ENCODE measurements at places on chromosomes 1 and 21.

DNA sequence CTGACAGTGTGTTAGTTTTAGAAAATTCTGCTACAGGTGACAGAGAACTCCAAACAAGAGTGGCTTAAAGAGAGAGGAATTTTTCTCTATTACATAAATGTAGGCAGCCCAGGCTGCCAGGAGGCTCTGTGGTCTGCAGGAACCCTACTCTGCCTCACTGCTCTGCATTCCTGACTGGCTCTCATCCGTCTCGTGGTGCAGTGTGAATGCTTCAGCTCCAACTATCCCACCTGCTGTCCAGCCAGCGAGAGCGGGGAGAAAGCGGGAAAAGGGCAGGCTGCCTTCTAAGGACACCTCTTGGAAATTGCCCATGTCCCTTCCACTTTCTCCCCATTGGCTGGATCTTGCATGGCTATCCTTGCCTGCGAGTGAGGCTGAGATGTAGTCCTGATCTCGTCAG, 131.3 kb downstream of the PEX14 start:
- DNase-seq: no peak

- no peak for DNase-seq
These were observed 58.2 kb downstream of the BCAR3 start for GRCh38 chr1:93623436-93623835.

DNA sequence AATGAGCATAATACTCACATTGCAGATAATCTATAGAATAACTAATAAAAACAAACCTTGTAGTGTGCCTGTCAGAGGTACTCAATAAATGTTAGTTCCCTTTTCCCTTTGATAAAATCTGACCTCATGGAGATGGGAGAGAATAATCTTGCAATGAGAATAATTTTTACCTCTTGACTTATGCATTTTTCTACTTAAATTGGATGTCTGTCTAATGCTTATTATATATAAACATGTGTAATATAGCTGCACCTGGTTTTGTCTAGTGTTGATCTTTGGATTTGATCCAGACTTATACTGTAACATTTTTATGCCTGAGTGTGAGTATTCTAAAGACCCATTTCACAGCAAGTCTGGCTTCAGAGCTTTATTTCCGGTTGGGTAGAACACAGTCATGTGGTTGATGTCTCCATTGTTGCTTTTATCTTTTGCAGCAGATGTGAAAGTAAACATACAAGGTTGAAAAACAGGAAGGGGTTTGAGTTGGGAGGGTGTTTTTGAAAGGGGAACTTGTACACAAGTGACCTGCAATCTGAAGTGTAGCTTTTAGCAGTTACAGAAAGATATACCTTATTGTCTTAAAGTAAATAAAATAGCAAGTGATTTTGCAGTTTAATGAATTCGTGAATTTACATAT, 12.4 kb downstream of the EPB41 start:
- DNase-seq: no peak

DNA sequence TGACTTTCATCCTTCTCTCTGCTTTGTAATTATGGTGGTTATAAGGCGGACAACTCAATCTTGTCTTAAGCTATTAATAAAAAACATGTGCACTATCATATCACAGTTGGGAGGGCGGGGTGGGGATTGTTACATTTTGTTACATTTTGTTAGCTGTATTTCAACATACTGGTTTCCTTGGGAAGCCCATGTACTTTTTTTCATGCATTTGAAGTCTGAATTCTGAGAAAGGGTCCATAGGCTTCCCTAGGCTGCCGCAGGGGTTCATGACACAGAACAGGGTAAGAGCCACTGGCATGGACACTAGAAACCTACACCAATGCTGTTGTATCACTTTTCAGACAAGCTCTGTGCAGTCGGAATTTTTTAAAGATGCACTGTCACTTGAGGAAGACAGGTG, 178.8 kb downstream of the ETS2 start:
- DNase-seq: no peak

GRCh38 chr1:218867941-218868626, 305.6 kb upstream of the LYPLAL1 start:
- no peak for DNase-seq

GRCh38 chr1:100736746-100737145, 17.2 kb downstream of the VCAM1 start:
- DNase-seq: no peak

GRCh38 chr1:10843697-10844096, 47.3 kb upstream of the CASZ1 start:
- no peak for DNase-seq

- no peak for DNase-seq
These were observed 600.9 kb downstream of the SMYD3 start for GRCh38 chr1:245906207-245906606.

DNA sequence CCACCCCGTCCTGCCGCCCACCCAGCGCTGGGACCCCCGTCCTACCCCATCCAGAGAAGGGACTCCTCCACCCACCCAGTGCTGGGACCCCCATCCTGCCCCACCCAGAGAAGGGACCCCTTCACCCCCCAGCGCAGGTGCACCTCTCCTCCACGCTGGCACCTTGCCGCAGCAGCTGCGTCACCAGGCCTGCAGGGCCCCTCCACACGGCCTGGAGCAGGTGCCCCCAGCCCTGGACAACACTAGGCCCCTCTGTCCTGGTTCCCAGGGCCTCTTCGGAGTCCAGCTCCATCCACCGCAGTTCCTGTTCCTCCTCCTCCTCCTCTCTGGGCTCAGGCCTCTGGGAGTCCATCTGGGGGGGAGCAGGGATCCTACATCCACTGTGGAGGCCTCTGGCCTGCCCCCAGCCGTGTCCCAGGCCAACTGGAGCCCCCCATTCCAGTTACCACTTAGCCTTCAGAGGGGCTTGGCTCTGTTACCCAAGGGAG, 378 bp downstream of the ANKRD65 start:
- DNase-seq: no peak

DNA sequence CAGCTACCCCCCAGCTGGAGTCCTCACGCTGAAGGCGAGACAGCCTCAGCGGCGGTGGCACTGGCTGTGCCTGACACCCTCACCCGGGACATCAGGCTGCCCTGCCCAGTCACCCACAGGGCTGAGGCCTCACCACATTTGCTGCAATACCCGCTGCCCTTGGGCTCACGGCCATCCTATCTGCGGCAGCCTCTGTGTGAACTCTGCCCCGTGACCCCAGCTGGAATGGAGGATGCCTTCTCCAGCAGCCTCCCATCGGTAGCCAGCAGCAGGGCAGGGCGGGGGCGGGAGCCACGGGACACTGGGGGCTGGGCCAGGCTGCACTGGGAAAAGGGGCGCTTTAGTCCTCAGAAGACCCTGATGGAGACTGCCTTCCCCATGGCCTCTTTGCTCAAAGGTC, 112.4 kb upstream of the ZBTB40 start:
- no peak for DNase-seq

DNA sequence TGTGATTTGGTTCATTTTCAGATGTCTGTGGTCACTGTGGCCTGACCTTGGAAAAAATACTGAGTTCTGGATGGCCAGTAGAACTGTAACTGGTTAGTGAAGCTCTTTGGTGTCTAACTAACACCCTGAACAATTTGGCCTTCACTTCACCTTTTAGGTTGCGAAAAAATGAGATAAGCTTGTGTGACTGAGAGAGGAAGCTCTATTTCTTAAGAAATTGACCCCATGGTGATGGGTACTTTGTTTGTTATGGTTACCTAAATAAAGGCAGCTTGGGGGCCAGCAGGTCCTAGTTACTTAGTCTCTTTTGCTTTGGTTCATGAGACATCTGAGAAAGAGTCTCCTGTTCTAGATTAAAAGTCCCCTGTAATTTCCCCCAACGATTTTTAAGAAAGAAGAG, 181.6 kb downstream of the ZNF326 start:
- DNase-seq: no peak

DNA sequence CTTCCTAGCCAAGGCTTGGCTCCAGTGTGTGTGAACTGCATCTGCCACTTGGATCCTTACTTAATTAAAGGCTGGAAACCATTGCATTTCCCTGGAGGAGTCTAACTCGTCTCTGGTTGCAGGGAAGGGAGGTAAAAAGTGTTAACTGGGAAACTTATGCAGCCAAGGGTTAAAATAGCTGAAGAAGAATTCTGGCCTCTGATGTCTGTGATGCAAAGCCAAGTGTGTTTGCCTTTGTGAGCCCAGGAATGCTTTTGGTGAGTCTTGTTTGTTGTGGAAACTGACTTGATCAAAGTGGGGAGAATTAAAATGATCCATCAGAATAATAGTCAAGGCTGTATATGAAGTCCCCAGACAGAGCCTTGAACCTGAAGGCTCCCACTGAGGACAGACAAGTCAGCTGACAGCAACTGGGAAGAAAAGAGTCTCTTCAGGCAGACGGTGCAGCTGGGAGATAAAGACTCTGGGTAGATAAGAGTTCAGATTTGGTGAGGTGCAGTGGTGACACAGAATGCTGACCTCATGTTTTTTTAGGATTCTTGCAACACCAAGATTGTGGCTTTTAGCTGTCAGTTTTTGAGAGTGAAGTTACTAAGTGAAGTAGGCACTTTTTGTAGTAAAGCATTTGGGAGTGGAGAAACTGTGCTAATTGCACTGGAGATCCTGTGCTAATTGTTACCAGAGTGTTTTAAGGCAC, 59.5 kb upstream of the WLS start:
- DNase-seq: no peak

DNA sequence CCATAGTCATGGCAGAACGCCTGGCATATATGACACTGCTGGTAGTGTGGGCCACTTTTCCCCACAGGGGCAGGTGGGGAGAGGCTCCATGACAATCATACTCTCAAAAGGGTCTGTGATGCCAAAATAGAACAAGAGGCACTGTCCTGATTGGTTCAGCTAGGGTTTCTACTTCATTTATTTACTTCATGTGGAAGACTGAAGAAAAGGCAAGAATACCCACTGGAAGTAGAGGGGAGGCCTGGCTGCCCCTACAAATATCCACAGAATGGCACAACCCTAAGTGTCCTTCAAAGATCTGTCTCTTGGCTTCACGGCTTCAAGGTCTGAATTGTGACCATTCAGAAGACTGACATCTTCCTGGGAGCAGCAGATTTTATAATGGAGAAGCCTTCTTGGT, 4.5 kb upstream of the SFT2D2 start:
- no peak for DNase-seq

DNA sequence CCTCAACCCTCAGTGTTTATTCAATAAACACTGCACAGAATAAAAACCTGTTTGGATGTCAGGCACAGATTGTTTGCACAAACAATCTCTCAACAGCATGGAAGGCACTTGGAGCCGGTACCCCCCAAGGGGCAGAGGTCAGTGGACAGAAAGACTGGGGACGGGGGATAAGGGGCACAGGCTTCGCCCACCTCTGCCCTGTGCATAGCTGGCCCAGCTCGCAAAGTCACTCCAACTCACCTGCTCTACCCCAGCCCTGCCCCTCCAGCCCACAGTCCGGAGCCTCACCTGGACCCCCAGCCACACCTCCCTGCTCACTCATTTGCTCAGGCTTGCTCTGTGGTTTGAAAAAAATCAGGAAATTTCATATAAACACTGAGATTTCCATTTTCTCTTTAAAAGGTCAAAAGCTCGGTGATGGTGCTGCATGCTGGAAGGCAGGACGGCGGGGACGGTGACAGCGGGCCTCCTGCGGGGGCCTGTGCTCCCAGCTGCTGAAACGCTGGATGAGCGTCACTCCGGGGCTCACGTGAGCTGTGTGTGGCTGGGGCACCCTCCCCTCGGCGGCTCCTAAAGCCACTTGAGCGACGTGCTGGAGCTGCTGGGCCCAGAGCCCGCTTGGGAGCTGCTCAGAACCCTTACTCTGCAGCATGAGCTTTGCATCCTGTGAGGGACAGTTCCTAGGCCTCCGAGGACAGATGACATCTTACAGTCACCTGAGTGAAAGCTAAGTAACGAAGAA, 54.5 kb downstream of the PRDM15 start:
- no peak for DNase-seq

GRCh38 chr1:119451158-119451557, 36.2 kb downstream of the HSD3B2 start:
- no peak for DNase-seq

GRCh38 chr21:25903607-25904006, 168.8 kb downstream of the GABPA start:
- DNase-seq: no peak

DNA sequence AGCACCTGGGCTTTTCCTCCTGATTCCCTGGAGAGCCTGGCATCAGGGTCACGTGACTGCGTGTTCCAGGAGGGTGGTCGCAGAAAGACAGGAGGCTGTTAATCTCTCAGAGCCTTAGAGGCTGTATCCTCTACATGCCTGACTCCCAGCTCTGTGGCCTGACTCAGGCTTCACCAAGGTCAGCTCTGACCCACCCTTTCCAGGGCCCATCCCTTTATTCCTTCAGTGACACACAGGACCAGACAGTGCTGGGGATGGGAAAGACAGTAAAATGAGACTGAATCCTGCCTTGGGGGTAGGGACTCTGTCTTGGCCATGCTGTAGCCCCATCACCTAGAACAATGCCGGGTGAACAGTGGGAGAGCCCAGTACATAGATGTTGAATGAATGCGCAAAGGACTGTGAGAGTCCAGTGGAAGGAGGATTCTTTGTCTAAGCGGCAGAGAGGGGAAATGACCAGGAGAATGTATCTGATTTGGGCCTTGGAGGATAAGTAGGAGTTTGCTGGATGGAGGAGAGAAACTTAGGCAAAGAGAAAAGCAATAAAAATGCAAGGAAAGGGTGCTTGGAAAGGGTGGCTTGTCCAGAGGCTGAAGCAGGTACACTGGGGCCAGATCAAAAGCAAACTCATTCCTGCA, 33.0 kb downstream of the EPHX1 start:
- no peak for DNase-seq

- no peak for DNase-seq
These were observed 69.7 kb upstream of the WNT4 start for GRCh38 chr1:22212400-22213233.

Measured in RWPE1 (cell line).